Activated T-cell treated with anti-CD3 and anti-CD28 coated beads for 1 hour (primary cell): ENCODE measurements at places on chromosomes 7 and 10.

GRCh38 chr7:28411876-28412662 is at the start of gene CREB5:
Gene CREB5, plus strand, starts transcription at chr7:28412518. Its CDS starts 397 bp downstream, at chr7:28412915.
- DNase-seq: no peak

GRCh38 chr7:41559426-41559825 is 143.5 kb downstream of the INHBA start:
- no peak for DNase-seq

GRCh38 chr7:91165846-91166230 is 98.4 kb upstream of the FZD1 start:
- no peak for DNase-seq

- no peak for DNase-seq
Observed at GRCh38 chr7:137967143-137968018, 34.5 kb downstream of the CREB3L2 start.

DNA sequence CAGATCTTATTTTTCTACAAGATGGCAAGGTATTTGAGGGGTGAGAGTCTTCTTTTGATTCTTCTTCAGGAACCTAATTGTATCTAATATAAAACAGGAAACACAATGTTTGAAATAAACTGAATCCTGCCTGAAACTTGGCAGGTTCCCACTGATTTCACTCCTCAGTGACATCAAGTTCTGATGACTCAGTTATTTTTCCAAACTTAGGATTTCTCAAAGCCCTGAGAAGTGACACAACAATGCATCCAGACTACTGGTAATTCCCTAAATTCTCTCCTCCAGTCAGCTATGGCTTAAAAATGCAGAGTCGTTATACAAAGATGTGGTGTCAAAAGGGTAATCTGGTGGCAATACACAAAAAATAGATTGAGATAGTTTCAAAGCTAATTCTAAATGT is 80.9 kb downstream of the ABLIM1 start:
- no peak for DNase-seq

GRCh38 chr10:60732807-60733516 is 45.3 kb upstream of the CDK1 start:
- peak; percentile 17 for DNase-seq

DNA sequence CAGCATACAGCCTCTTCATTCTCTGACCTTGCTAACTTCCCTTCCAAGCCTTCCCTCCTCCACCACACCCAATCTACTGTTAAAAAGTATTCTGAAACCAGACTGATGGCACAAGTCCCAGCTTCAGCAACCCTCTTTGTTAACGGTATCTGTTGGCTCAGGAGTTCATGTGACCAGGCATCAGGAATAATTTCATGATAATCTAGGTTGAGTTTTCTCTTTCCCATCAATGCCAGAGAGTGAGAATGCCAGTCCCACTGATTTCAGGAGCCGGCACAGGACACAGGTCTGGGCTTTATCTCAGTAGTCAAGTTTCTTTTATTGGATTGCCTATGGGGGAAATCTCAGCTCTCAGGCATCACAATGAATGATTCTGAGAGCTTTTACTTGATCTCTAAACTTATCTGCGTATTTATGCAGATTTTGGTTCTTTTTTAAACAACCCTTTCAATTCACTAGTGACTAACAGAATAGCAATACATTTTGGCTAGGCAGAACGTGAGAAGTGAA is 231.0 kb upstream of the LYZL1 start:
- no peak for DNase-seq

DNA sequence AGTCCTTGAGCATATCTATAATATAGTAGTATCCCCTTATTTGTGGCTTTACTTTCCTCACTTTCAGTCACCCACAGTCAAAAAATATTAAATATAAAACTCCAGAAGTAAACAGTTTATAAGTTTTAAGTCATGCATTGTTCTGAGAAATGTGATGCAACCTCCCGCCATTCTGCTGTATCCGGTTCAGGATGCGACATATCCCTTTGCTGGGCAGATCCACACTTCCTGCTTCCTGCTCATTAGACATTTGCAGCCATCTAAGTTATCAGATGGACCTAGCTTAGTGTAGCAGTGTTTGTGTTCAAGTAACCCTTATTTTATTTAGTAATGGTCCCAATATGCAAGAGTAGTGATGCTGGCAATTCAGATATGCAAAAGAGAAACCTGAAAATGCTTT is 38.9 kb upstream of the BMS1 start:
- no peak for DNase-seq

DNA sequence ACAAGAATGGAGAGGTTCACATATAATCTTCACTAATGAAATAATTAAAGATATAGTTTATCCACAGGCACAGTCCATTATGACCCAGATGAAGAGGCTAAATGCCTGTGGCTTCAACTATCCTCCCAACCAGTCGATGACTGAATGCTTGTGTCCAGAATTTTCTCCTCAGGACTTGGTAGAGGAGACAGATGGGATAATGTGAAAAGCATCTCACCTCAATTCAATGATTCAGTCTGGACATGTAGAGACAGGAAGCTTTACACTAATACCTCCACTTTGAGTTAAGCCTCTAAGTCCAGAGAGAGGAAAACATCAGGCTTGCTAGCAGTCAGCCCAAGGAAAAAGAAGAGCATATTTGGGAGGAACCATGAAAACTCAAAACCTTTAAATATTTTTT is 59.1 kb upstream of the COL1A2 start:
- DNase-seq: no peak

DNA sequence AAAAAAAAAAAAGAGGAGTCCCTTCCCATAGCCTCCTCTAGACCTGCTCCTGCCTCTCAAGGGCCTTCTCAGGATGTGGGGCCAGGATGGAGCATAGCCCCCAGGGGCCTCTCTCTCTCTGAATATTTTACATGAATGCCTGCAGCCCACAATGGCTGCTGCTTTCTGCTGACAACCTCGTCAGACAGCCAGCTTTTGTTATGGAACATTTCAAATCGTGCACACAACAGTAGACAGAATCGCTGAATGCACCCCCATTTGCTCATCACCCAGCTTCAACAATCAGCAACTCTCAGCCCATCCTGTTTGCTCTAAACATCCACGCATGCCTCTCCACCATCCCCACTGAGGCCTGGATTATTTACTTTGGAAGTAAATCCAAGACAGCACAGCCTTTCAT is 5.4 kb downstream of the PLAC9 start:
- no peak for DNase-seq

GRCh38 chr7:22765609-22766008 is 38.6 kb downstream of the IL6 start:
- no peak for DNase-seq

DNA sequence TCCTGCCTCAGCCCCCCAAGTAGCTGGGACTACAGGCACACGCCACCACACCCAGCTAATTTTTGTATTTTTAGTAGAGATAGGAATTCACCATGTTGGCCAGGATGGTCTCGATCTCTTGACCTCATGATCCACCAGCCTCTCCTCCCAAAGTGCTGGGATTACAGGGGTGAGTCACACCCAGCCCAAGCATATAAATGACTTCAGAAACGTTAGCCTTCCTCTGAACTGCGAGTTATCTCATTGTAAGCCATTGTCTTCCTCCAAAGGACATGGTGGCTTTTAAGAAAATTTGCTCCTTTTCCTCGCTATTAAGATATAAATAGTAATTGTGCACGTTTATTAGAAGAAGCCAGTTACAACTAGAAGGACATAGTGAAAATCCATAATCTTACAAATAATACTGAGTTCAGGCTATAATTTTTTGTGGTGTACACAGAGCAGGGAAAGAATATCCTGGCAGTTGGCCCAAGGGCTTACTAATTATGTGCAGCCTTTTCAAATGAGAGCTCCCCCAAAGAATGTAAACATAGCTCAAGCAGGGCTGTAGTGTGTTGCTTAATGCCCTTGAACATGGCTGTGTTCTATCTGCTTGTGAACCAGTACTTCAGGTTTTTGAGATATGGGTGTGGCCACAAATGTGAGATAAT is 495.8 kb downstream of the PARD3 start:
- no peak for DNase-seq

DNA sequence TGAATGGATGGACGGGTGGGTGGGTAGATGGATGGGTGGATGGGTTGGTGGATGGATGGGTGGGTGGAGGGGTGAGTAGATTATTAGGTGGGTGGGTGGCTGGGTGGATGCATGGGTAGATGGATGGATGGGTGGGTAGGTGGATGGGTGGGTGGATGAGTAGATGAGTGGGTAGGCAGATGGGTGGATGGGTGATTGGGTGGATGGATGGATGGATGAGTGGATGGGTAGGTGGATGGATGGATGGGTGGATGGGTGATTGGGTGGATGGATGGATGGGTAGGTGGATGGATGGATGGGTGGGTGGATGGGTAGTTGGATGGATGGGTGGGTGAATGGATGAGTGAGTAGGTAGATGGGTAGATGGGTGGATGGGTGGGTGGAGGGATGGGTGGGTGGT is 59.6 kb upstream of the ADGRA1 start:
- no peak for DNase-seq

GRCh38 chr7:100017300-100017699 is 1.9 kb downstream of the ZKSCAN1 start:
- DNase-seq: no peak

DNA sequence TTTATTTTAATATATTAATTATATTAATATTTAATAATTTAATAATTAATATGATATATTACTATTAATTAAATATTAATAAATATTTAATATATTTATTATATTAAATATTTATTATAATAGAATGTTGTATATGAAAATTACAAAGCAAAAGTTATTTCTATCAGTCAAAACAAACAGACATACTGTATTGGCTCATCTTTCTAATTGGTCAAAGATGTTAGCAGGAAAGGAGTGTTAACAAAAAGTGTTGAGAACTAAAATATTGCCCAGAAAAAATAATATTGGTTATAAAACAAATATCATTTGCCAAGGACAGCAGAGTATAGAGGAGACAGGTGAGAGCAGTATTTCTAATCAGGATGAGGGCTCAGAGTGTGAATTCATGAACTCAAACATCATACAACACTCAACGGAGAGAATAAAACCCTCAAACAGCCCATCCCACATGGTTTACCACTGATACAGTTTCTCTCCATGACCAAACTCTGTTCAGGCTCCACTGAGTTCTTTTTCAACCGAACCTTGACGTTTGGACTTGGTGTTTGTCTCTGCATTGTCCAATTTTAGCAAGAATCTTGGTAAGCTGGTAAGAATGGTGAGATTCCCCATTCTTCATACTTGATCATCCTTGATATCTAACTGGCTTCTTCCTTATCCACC is 58.0 kb downstream of the TSPAN12 start:
- DNase-seq: no peak

- peak; percentile 60 for DNase-seq
Observed at GRCh38 chr7:129210256-129210988, 14.4 kb upstream of the AHCYL2 start.

DNA sequence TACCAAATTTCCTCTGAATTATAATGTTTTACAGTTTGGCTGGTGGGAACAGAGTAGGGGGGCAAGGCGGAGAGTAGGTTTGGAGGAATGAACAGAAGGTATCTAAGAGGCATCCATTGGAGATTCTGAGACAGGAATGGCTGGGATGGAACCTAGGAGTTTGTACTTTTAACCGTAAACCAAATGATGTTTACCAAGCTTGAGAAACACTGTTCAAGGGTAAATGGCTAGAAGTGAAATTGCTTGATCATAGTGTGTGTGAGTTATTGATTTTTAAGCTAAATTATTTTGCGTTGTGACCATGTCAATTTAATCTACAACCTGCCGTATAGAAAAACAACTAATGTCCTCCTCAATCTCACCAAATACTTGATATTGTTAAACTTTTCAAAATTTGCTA is 306.4 kb upstream of the PHYHIPL start:
- DNase-seq: no peak

DNA sequence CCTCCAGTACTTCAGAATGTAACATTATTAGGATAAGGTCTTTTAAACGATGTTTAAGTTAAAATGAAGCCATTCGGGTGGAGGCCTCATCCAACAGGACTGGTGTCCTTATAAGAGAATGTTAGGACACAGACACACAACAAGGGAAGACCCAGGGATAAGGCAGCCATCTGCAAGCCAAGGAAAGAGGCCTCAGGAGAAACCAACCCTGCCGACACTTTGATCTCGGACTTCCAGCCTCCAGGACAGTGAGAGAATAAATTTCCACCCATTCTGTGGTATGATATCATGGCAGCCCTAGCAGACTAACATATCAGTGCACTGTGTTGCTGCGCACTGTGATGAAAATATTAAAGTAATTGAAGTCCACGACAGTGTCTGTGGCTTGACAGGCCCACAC is 250.8 kb downstream of the COBL start:
- DNase-seq: no peak

GRCh38 chr10:48506147-48506917 is 98.5 kb downstream of the ARHGAP22 start:
- no peak for DNase-seq

- no peak for DNase-seq
Observed at GRCh38 chr10:11381023-11381422, 230.4 kb downstream of the USP6NL start.

- DNase-seq: no peak
Observed at GRCh38 chr10:13673156-13673555, 86.4 kb downstream of the PRPF18 start.

- no peak for DNase-seq
Observed at GRCh38 chr7:106101726-106102125, 10.4 kb downstream of the SYPL1 start.

GRCh38 chr7:121153411-121153810 is 164.9 kb downstream of the CPED1 start:
- DNase-seq: no peak

GRCh38 chr7:9874182-9874581 is 1099.5 kb upstream of the PHF14 start:
- no peak for DNase-seq

- DNase-seq: no peak
Observed at GRCh38 chr10:10792681-10793080, 225.0 kb upstream of the CELF2 start.

DNA sequence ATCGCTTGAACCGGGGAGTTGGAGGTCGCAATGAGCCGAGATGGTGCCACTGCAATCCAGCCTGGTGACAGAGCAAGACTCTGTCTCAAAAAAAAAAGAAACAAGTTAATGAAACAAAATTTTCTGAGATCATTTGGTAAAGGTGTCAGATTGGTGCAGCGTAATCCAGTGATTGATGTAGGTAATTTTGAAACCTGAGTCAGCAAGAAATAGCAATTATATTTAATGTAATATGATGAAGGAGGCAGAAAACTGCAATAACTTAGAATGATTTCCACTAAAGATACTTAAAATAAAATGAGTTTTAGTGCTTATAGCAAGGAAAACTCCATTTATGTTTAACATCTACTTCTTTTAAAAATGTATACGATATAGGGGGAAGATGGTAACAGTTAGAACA is 1049.8 kb upstream of the C7orf33 start:
- DNase-seq: no peak
